ENCODE measurements at places on chromosomes 4 and X. TPM values are rescaled to one million over a fixed set of nuclear protein-coding genes. Genes with fewer than 3 reads are reported as not detected.

Gene FAM184B
- polyA plus RNA-seq, result 0.42 TPM

GRCh38 chr4:24768604-24769003, 26.8 kb upstream of the SOD3 start:
- DNase-seq, result no peak

DNA sequence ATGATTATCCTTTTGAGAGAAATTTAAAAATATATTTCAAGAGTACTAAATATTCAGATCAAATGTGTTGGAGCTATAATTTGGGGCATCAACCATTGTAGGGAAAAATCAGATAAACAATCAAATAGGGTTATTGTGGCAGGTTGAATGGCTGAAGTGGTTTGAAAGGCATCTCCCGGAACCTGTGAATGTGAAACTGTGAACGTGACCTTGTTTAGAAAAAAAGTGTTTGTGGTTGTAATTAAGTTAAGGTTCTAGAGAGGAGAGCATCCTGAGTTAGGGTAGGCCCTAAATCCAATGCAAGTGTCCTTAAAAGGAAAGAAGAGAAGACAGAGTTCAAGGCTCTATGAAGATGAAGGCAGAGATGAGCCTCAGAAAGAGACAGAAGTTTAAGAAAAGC, 37.4 kb downstream of the ADGRA3 start:
- no peak for DNase-seq

GRCh38 chr4:151922306-151922705, 161.5 kb upstream of the GATB start:
- no peak for DNase-seq

DNA sequence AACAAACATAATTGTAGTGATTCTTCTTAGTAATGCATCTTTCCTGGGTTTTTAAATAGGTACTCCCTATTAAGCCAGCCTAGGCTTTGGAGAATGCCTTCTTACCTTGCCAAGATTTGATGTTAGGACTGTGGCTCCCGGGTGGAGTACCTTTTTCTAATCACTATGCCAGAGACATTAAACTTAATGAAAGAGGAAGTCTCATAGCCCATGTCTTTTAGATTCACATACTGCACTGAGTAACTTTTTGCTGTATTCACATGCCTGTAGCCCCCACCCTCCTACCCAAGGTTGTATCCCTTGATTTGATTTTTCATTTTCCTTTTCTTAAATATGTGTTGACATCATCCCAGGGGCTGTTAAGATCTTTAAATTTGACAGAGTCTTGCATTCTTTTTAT, 104.2 kb upstream of the TLR2 start:
- no peak for DNase-seq
